Sigmoid colon (tissue), 7 donors: ENCODE measurements at places on chromosomes 2 and 18.

DNA sequence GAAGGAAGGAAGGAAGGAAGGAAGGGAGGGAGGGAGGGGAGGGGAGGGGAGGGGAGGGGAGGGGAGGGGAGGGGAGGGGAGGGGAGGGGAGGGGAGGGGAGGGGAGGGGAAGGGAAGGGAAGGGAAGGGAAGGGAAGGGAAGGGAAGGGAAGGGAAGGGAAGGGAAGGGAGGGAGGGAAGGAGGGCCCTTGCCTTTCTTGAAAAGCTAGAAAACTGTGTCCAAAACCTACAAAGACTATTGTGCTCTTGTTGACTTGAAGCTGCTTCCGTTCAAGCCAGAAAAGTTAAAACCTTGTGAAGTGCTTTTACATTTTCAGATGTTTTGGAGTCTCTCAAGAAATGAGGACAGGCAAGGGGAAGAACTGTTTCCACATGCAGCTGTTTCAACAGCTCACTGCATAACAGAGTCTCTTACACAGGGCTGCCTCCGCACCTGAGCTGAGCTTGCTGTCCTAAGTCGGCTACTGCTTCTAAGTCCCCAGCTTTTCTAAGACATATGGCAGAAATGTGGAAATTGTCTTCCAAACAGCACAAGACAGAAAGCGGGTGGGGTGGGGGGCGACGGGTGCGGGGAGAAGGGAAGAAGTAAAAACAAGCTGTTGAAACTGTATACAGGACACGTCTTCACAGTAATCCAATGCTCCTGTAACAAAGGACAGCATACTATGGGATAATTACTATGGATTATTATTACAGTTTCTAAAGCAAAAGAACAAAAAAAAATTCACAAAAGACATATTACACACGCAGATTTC lies 46.1 kb downstream of the BCL11A start:
- no peak for DNase-seq

GRCh38 chr2:238504181-238504931 lies 77.6 kb downstream of the ASB1 start:
- peak; percentile 63 for DNase-seq

GRCh38 chr2:215171151-215171550 lies 32.7 kb upstream of the ABCA12 start:
- DNase-seq: no peak

- no peak for DNase-seq
Observed at GRCh38 chr18:55489034-55489986, 98.7 kb downstream of the TCF4 start.

GRCh38 chr18:52427521-52428175 lies 87.7 kb downstream of the DCC start:
- DNase-seq: no peak

GRCh38 chr2:27587025-27587424 lies 4.2 kb downstream of the ZNF512 start:
- DNase-seq: no peak

DNA sequence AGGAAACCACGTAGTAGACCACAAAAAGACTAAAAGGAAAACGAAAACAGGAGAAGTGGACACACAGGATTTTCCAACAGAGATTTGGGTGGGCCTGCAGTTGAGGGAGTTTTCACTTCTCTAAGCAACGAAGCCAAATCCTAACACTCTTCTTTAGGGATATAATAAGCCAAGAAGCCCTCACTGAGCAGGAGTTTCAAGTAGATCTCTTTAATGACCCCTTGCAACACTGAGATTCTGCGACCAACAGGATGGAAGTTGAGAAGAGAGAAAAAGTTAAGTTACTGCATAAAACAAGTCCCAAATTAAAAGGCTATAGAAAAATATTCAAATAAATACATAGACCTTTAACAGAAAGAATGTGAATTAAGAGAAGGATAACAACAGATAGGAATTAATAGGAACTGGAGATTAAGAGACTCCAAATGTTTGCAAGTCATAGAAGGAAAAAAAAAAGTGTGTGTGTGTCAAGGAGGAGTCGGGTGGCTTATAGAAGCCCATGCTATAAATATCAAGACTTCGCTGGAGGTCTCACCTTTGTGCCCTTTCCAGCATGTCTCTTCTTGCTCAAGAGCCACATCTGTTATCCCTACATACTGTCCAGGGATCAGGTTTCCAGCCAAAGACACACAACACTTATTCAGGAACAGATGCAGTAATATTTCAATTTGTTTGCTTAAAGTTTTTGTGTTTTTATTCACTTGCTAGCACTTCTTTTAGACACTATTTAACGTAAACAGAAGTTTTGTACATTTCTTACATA lies 69.4 kb upstream of the ARHGAP28 start:
- no peak for DNase-seq

GRCh38 chr2:55899881-55900280 lies 23.7 kb downstream of the EFEMP1 start:
- DNase-seq: no peak

DNA sequence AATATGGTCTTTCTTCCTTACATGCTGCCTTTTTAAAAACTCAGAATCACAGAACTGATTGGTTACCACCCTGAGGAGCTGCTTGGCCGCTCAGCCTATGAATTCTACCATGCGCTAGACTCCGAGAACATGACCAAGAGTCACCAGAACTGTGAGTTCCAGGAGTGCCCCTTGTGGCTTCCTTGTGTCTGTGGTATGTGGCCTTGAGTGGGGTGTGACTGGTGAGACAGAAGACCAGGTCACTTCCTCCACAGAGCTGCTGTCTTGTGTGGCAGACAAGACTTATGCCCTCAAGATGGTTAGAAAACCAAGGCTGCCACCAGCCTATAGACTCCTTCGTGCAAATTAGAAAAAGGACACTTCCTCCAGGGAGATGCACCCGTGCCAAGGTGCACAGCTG lies 72.6 kb downstream of the EPAS1 start:
- DNase-seq: no peak

GRCh38 chr18:79508565-79509535 lies 113.1 kb downstream of the NFATC1 start:
- DNase-seq: peak; percentile 70

DNA sequence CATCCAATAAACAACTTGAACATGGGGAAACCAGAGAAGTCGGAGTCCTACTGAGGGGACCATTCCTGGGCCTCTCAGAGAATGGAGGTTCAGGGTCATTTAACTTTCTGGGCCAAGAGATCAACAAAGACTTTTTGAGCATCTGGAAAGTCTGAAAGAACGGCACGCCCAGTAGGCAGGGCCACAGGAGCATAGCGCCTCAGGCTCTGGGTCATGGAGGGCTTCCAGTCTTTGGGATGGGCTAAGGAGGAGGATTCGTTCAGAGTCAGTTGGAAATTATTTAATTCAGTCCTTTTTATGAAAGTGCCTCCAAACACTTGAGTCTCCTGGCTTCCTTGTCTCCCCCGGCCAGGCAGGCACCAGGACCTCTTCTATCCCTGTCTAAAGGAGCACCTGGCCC lies 101.1 kb upstream of the GLI2 start:
- no peak for DNase-seq

DNA sequence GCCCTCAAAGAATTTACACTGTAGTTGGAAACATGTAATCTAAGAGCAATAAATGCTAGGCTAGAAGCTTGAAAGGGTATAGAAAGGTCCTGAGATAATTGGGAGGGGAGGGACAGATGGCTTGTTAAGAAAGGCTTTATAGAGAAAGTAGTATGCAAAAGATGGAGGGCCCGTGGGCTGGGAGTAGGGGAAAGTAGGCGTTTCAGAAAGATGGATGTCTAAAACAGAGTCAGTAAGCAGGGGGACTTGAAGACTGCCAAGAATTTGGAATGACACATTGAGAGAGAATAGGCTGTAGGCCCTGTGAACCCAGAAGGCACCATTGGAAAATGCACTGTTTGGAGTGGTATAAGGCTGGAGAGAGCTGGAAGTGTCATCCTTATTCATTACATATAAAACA lies 822 bp downstream of the PSMG2 start:
- no peak for DNase-seq

DNA sequence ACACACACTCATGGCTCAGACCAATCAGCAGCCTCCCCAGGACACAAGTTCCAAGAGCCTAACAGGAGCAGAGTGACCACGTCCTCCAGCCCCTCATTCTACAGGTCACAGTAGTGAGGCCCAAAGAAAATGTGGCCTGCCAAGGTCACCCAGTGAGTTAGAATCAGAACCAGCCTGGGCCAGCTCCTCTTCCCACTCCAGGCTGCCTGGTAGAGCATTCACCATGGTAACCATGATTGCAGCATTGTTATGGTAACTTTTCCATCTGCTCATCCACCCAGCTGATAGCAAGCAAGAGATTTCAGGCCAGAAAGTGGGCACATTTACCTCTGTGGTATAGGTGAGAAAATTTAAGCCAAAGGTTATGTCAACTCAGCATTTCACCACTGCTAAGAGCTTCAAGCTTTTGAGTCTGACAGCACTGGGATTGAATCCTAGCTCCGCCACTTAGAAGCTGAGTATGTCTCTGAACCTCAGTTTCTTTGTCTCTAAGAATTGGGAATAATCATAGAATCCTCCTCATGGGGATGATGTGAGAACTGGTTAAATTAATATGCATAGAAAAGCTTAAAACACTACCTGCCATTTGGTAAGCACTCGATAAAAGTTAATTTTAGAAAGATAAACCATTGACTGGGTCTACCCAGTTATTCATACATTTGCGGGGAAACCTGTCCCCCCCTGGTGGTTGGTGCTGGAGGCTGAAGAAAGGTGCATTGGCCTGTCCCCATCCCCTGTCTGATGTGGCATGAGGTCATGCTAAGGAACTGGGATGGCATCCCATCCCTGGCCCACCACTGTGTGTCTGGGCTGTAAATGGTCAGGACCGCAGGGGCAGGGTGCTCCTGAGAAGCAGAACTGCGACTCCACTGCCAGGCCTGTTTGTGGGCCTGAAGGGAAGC lies 181.5 kb downstream of the KLHL29 start:
- DNase-seq: no peak

DNA sequence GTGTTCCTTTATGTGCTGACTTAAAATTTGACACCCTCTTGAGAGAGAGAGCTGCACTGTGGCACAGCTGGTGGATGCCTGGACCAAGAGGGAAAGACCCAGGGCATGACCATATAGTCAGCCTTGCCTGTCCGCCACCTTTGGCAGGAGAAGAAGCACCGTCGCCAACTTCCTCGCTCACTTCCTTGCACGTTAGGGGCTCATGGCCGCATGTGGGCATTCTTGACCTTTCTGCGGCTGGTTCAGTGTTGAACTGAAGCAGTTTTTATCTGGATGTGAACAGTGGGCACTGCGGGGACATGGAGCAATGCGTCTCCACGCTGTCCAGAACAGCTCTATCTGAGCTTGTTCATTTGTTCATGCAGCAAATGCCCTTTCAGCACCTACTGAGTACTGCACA lies 66.9 kb downstream of the TRAPPC12 start:
- DNase-seq: no peak

DNA sequence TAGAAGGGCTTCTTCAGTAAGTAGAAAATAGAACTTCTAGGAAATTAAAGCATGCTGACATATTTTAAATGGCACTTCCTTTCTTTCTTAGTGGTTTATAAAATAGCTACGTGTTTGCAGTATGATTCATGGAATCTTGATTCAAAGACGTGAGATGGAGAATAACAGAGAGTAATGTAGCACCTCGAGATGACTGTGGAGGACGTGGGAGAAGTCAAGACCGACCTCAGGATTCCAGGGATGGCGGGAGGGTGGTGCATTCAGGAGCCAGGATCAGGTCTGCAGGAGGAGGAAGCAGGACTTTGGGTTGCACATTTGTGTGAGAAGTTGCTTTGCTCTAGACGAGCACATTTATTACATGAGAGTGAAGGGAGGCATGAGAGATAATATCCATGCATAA lies 56.0 kb downstream of the DCDC2C start:
- peak; percentile 15 for DNase-seq

DNA sequence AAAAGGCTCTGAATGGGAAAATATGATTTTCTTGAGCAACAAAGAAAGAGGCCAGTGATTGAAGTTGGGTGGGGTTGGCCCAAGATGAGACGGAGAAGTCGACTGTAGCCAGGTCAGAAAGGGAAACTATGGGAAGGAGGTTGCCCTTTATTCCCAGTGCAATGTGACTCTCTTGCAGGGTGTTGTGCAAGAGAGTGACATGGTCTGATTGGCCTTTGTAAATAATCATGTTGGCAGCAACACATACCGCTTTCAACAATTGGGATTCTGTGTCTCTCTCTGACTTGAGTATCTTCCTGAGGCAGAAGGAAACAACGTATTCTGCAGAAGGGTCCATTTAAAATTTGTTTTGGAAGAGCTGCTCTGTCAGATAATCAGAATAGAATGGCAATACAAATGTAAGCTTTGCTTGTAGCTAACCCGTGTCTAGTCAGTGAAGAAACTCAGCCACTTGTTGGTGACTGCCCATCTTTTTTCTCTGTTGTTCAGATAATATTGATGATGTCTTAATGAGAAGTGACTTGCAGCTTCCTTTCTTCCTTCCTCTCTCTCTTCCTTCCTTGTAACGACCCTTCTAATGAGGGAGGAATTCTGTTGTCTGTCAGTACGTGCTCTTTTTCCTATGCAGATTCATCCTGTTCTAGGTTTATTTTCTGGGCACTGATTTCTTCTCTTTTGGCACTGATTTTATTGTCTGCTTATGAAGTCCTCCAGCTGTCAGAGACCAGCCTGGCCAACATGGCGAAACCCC lies 311.0 kb upstream of the FAM98A start:
- no peak for DNase-seq

GRCh38 chr2:228949831-228950230 lies 321.3 kb downstream of the PID1 start:
- DNase-seq: no peak

DNA sequence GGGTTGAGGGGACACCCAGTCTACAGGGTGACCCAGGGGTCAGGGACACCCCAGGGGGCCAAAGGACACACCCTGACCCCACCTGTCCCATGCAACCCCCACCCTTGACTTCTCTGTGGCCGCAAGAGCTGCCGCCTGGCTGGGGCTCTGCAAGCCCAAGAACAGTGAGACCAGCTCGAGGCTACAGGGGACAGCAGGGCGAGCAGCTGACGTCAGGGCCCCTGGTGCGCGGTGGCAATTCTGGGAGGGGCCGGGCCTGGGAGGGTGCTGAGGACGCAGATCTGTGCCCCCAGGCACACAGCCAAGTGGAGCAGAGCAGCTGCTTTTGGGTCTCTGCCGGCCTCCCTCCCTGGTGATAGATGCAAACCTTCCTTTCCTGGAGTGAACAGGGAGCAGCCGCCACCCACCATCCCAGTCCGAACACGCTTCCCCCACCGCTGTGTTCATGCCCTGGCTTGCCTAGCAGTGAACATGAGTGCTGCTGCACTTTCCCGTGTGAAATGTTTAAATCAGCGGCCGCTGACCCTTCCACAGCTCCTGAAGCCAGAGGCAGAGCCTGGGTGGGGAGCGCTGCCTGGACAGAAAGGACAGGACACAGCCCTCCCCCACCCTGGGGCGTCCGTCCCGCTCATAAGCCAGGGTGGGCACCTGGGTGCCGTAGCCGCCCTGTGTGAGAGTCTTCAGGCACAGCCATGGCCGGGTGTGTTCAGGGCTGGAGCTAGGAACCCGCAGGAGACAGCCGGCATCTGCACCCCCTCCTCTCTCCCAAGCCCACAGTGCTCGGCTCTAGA lies 46.9 kb downstream of the SLC66A2 start:
- peak; percentile 60 for DNase-seq

DNA sequence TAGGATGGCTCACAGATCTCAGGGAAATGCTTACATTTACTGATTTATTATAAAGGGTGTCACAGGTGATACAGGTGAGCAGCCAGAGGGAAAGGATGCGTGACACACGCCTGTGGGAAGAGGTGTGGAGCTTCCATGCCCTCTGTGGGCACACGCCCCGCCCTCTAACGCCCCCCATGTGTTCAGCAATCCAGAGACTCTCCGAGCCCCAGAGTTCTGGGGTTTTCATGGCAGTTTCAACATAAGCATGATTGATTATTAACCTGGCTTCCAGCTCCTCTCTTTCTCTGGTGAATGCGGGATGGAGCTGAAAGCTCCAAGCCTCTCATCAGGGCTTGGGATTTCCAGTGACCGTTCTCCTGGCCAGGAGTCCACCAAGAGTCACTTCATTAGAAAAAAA lies 34.3 kb upstream of the ODC1 start:
- DNase-seq: peak; percentile 10
